Umbilical cord (tissue), 2 donors: ENCODE measurements at places on chromosomes 12 and 14. TPM values are rescaled to one million over a fixed set of nuclear protein-coding genes. Genes with fewer than 3 reads are reported as not detected.

KRT2 gene
- total RNA-seq, result 0.48 TPM

NKX2-1 gene
- 2.9 TPM for total RNA-seq

PPP4R4 gene
- total RNA-seq, result 0.72 TPM

IL31 gene
- total RNA-seq, result not detected

LGR5 gene
- total RNA-seq, result 4.1 TPM

OXA1L gene
- total RNA-seq, result 20.7 TPM

KRT3 gene
- total RNA-seq, result not detected

P2RX7 gene
- 5.3 TPM for total RNA-seq

DPY19L2 gene
- total RNA-seq, result 22.9 TPM
